Activated naive CD4-positive, alpha-beta T cell (primary cell): ENCODE measurements at places on chromosomes 3 and 15.

- DNase-seq = no peak
These were observed 6.4 kb upstream of the C15orf39 start for GRCh38 chr15:75195122-75195765.

DNA sequence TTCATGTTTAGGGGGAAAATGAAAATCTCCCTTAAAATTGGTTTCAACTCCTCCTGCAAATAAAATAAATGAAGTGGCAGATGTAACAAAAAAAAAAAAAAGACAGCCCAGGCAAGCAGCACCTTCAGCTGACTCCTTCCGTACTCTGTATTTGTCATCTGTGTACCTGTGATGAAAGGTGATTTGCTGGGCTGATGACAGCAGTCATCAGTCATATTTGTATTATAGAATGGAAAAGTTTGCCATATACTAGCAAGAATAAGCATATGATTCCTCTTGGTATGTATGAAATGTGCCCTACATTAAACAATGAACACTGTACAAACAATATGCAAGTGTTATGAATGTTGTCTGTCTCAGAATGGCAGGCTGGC lies 44.1 kb upstream of the WWTR1 start:
- no peak for DNase-seq

GRCh38 chr15:37397266-37398022 lies 297.1 kb upstream of the MEIS2 start:
- DNase-seq = no peak

- DNase-seq = peak; percentile 65
These were observed 3.7 kb downstream of the BMF start for GRCh38 chr15:40104865-40105516.

DNA sequence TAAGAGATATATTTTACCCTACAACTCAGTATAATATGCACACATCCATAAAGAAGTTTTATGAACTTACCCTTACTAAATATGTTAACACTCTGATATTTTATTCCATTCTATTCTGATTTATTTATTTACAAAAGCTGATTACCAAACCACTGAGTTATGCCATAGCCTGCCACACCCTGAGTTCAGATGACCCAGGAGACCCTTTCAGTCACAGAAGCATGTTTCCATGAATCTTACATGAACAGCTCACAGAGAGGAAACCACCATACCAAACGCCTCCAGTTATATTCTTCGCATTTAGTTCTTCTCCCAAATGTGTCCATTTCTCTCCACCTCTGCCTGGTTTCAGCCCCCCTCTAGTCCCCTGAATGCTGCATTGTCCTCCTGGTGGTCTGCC lies 103.5 kb downstream of the SEMA5B start:
- no peak for DNase-seq

GRCh38 chr15:23561914-23562313 lies 3.6 kb upstream of the MKRN3 start:
- no peak for DNase-seq

DNA sequence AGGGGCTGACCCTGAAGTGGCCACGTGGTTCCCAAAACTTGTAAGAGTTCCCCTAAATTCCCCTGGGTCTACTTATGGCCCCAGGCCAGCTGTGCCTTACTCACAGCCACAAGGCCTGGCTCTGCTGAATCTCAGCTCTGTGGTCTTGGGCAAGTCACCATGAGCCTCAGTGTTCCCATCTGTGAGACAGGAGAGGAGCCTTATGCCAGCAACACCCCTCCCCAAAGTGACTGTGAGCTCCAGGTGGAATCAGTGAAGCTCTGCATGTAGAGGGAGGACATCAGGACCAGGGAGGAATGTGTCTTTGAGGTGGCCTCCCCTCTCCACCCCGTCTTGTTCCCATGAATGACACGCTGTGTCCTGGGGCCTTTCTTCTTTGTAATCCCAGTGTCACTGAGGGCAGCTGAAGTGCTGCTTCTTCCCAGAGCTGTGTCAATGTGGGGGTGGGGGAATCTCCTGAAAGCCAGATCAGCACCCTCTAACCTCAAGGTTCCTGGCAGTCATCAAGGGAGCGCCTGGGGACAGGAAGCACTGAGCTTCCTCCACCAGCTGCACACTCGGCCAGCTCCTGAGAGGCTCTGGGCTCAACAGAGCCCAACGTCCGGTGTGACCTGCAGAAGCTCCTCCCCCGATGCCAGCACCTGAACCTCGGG lies 258.9 kb downstream of the UACA start:
- no peak for DNase-seq

GRCh38 chr3:42699511-42699971 lies 3.1 kb downstream of the HHATL start:
- no peak for DNase-seq

GRCh38 chr15:89769366-89769765 lies 6.8 kb upstream of the MESP2 start:
- no peak for DNase-seq

GRCh38 chr15:72050700-72051099 lies 67.2 kb downstream of the MYO9A start:
- DNase-seq = no peak

DNA sequence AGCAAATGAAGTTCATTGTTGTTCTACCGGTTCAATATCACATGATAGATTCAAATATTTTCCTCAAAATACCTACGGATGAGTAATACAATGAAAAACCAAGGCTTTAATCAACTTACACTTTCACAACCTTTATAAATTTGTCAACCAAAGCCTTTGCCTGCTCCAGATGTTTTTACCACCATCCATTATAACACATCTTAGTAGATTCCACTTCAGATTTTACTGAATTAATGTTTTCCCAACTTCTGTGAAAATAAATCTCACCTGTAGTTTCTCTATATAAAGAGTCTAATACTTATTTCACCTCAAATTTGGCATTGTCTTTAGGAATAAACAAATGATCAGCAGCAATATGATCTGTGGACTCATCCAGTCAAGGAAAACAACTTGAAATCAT lies 131.1 kb downstream of the ZNF280D start:
- no peak for DNase-seq

GRCh38 chr3:174441588-174442301 lies 417.4 kb upstream of the NAALADL2 start:
- DNase-seq = no peak

DNA sequence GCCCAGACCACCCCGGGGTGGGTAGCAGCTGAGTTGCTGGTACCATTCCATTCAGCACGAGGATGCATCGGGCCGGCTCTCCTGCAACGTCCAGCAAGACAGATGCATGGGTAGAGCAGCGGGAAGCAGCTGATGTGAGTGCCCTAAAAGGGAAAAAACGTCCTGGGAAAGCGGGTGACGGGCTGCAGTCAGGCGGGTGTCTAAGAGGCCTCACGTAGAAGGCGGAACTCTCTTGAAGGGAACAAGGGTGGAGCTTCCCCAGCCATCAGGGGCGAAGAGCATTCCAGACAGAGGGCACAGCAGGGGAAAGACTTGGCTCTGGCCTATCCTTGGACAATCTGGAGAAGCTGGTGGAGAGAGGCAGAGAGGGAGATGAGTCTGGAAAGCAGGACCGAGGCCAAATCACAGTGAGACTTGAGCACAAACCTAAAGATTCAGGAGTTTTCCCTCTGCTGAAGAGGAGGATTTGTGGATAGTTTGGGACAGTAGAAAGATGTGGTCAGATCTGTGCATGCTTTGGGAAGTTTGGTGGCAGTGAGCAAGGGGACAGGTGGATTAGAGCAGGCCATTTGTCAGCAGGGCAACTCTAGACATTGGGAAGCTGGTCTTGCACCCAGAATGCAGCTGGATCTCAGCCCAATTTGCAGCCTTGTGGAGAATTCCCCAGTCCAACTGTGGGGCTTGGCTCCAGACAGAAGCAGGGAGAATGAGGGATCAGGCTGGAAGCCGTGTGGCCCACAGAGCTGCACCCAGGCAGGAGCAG lies 70.7 kb downstream of the SEMA5B start:
- DNase-seq = no peak

- DNase-seq = no peak
These were observed 1.4 kb downstream of the AHSG start for GRCh38 chr3:186614266-186614596.

- no peak for DNase-seq
These were observed 10.1 kb downstream of the SCN10A start for GRCh38 chr3:38805765-38806386.

GRCh38 chr3:149122721-149123578 lies 6.5 kb upstream of the HPS3 start:
- no peak for DNase-seq

- DNase-seq = no peak
These were observed 195.6 kb downstream of the ZNF621 start for GRCh38 chr3:40720341-40720740.

GRCh38 chr3:24831221-24831620 lies 336.6 kb upstream of the THRB start:
- no peak for DNase-seq

GRCh38 chr3:54202054-54202453 lies 79.7 kb downstream of the CACNA2D3 start:
- DNase-seq = no peak

- no peak for DNase-seq
These were observed 133.9 kb downstream of the RAP2B start for GRCh38 chr3:153295901-153296300.

DNA sequence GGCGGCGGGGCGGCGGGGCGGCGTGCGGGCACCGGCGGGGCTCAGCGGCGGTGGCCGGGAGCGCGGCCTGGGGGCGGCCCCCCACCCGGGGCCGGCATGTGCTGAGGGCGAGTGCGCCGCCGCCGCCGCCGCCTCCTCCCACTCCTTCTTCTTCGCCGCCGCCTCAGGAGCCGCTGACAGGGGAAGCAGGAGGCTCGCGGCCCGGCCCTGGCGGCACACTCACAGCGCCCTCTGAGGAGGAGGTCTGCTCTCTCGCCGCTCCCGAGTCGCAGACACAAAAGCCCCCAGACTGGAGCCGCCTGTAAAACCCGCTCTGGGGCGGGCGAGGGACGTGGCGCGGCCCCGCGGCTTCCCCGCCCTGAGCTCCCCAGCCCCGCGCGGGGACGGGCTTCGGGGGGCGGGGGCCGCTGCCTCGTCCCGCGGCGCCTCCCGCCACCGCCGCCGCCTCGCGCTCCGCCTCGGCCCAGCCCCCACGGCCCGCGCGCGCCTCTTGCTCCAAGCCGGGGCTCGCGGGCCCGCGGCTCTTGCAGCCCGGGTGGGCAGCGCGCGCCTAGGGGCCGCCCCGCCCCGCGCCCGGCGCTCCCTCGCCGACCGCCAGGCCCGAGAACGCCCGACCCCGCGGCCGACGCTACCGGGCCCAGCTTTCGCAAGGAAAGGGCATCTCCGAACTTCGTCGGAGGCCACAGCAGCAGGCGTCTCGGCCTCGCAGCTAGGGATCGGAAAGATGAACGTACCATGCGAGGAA lies at the start of gene PYGO1:
TSS of gene PYGO1 (minus strand) at position 276 of the 745 bp plus-strand sequence. CDS start 462 bp downstream, outside the sequence.
- peak; percentile 8 for DNase-seq

GRCh38 chr15:31480356-31481025 lies 153.9 kb downstream of the KLF13 start:
- DNase-seq = no peak

DNA sequence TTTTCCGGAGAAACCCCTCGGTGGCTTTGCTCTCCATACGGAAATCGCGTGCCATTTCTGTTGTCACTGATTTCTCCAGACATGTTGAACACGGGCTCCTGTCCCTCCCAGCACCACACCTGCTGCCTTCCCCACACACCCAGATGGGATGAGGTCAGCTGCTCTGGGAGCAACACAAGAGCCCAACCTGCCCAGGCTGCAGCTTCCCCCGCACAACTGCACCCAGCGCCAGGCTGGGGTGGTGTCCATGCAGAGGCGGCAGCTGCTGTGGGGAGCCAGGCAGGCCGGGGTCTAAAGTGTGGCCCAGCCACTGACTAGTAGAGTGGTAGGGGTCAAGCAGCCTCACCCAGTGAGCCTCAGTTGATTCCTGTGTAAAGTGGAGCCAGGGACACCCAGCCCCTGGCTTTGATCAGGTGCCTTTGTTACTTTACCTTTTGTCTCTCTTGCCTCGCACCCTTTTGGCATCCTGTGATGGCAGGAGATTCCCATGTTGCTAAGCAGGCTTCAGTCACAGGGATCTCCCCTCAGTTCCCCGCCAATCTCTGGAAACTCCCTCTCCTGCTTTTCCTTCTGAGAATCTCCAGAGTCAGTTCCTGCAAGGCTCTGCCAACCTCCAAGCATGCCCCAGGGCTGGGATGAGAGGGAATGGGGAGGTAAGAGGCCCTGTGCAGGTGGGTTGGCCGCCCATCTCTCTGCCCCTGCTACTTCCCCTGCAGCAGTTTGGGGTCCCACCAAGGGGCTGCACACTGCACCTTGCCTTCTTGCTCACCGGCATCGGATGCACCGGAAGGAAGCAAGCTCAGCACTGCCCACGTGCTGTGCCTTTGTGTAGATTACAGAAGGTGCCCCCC lies 91.8 kb upstream of the ALDH1A3 start:
- no peak for DNase-seq

DNA sequence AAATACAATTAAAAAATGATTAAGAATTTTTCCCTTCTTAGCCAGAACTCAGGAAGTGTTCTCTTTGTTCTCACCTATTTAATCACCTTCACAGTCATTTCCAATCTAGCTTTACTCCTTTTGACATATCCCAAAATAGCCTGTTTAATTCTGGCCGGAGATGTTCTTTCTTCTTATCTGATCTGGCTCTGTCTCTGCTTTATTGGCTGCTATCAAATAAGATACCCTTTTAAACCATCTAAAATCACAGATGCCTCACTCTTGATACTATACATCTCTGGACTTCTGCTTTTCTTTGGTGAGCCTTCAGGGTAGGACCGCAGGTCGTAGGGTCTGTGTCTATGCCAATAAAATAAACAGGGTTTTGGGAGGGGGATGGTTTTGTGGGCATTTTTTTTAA lies 319.2 kb upstream of the SEMA6D start:
- no peak for DNase-seq

GRCh38 chr3:130428871-130429712 lies 83.6 kb downstream of the COL6A5 start:
- DNase-seq = no peak

DNA sequence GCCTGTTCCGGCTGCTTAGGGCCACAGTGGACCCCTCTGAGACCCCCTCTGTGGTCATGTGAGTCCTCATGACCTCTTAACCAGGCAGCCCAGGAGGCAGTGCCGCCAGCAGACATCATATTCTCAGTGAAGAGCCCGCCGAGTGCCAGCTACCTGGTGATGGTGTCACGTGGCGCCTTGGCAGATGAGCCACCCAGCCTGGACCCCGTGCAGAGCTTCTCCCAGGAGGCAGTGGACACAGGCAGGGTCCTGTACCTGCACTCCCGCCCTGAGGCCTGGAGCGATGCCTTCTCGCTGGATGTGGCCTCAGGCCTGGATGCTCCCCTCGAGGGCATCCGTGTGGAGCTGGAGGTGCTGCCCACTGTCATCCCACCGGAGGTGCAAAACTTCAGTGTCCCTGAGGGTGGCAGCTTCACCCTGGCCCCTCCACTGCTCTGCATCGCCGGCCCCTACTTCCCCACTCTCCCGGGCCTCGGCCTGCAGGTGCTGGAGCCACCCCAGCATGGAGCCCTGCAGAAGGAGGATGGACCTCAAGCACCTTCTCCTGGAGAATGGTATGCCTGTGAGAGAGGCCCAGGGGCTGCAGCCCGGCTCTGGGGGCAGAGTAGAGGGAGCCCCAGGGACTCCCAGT lies 176.1 kb downstream of the TBC1D2B start:
- no peak for DNase-seq

GRCh38 chr15:69871511-69872134 lies 226.1 kb downstream of the TLE3 start:
- DNase-seq = no peak

- DNase-seq = no peak
These were observed 20.4 kb upstream of the LAMP3 start for GRCh38 chr3:183182732-183183610.
